Motor neuron (in vitro differentiated cells): ENCODE measurements at places on chromosomes 12 and 14.
A peak's percentile ranks its signal among the peaks of the same experiment; 100 is the strongest.

GRCh38 chr12:113819495-113819894, 146.6 kb downstream of the RBM19 start:
- no peak for ATAC-seq

- no peak for ATAC-seq
These were observed 9.8 kb upstream of the HHIPL1 start for GRCh38 chr14:99635116-99635515.

- ATAC-seq: no peak
These were observed 1.2 kb upstream of the FGD4 start for GRCh38 chr12:32398181-32398580.

GRCh38 chr12:18363321-18363720, 102.0 kb downstream of the PIK3C2G start:
- no peak for ATAC-seq

- ATAC-seq: peak; percentile 75
These were observed 272.0 kb downstream of the AKAP6 start for GRCh38 chr14:32601069-32601468.

- ATAC-seq: peak; percentile 35
These were observed 530 bp downstream of the ARL1 start for GRCh38 chr12:101407049-101407435.

DNA sequence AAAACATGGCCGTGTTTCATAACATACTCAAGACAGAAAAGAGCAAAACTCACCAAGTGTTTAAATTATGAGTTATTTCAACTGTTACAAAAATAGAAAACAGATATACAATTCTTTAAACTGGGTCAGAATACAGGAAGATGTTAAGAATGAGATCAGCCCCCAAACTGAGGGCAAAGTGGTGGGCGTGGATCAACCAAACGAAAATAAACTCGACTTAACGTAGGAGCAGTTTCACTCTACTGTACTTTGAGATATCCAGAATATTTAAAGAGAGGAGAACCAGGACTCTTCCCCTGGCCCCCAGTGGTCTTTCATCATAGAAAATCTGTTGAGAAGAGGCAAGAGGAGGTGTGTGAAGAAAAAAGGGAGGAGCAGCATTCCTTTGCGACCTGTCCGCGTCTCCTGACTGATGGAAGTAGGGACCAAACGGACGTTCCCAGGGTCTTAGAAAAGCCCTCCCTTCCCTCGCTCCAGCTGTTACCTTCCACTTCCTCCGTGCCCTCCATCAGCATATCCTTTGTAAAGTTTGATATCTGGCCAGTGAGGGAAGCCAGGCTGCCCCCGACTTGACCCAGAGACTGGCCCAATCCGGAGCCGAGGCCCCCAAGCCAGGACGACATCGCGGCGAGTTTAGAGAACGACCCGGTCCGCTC, 668 bp downstream of the TRIP11 start:
- ATAC-seq: peak; percentile 48

- ATAC-seq: peak; percentile 50
These were observed 185.7 kb upstream of the BTG1 start for GRCh38 chr12:92331383-92331782.

DNA sequence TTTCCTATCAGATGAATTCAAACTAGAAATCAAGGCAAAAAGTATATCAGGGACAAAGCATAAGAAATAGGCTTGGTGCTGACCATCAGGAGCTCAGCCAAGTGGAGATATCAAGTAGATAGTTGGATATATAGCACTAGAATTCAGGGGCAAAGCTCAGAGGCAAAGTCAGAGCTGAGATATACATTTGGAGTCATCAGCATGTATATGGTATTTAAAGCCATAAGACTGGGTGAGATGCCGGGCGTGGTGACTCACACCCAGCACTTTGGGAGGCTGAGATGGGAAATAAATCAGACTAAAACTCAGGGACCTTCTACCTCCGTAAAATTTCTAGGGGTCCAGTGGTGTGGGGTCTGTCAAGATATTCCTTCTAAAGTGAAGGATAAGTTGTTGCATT, 38.9 kb upstream of the LIMA1 start:
- ATAC-seq: no peak

DNA sequence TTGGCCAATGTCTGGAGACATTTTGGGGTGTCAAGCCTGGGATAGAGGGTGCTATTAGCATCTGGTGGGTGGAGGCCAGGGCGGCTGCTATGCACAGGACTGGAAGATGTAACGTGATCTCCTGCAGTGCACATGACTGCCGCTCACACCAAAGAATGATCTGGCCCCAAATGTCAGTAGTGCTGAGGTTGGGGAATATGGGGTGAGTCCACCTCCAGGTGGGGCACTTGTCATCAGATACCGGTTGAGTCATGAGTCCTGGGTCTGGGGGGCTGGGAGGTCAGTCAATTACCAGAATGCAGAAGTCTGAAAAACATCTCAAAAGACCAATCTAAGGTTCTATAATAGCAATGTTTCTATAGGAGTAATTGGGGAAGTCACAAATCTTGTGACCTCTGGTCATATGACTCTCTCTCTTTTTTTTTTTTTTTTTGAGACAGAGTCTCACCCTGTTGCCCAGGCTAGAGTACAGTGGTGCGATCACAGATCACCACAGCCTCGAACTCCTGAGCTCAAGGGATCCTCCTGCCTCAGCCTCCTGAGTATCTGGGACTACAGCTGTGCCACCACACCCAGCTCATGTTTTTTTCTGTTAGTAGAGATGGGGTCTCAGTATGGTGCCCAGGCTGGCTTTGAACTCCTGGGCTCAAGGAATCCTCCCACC, 6.0 kb upstream of the SDSL start:
- peak; percentile 93 for ATAC-seq

DNA sequence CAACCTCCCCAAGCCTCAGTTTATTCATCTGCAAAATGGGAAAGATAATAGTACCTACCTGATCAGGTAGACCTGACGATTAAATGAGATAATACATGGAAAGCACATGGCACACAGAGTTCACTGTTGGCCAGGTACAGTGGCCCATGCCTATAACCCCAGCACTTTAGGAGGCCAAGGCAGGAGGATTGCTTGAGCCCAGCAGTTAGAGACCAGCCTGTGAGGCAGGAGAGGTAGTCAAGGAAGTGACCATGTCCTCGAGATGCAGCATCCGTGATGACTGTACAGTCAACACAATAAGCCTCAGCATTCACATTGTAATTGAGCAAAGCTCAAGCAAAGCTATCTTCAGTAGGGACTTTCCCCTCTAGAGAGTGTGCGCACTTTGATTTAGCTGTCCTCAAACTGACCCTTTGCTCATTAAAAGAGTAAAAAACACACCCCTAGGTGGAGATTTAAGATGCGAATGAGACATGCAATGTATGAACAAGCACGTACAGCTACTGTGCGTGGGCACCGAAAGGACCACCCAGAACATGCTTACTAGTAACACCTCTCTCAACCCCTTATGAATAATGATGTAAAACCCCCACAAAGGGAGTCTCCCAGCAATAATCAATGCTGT, 9.9 kb downstream of the ISCU start:
- peak; percentile 91 for ATAC-seq

- no peak for ATAC-seq
These were observed 33.4 kb downstream of the CHST11 start for GRCh38 chr12:104490186-104490585.

DNA sequence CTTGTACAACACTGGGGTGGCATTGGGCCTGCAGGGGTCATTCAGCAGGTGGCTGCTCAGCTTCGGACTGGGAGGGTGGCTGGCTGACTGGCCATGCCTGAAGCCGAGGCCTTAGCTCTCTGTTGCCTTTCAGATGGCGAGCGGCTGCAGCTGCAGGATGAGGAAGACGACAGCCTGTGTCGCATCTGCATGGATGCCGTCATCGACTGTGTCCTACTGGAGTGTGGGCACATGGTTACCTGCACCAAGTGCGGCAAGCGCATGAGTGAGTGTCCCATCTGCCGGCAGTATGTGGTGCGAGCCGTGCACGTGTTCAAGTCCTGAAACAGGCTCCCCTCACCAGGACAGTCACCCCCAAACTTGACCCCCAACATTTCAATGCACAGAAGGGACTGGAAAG, 23.3 kb downstream of the RNF34 start:
- ATAC-seq: no peak

GRCh38 chr14:50759800-50760543, 71.0 kb downstream of the NIN start:
- no peak for ATAC-seq

- ATAC-seq: no peak
These were observed 68.9 kb downstream of the ZNF641 start for GRCh38 chr12:48281811-48282210.

DNA sequence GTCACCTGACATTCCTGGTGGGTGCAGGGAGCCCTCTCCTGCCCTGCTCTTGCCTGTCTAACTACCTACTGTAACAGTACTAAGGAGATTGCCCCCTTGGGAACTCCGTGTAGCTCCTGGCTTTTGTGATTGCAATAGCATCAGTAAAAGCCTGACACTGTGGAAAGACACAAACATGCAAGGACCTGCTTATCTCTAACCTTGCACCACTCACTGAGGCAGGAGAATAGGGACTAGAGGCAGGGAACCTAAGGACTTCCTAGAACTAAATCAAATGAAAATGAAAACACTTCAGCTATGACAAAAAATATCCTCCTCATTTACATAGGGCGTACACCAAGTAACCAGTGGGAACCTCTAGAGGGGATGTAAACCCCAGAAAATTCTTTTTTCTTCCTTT, 28.5 kb downstream of the TUBA1A start:
- no peak for ATAC-seq

GRCh38 chr12:46921764-46922133, 96.0 kb upstream of the SLC38A4 start:
- no peak for ATAC-seq

- ATAC-seq: no peak
These were observed 785 bp downstream of the MLEC start for GRCh38 chr12:120687578-120688289.

DNA sequence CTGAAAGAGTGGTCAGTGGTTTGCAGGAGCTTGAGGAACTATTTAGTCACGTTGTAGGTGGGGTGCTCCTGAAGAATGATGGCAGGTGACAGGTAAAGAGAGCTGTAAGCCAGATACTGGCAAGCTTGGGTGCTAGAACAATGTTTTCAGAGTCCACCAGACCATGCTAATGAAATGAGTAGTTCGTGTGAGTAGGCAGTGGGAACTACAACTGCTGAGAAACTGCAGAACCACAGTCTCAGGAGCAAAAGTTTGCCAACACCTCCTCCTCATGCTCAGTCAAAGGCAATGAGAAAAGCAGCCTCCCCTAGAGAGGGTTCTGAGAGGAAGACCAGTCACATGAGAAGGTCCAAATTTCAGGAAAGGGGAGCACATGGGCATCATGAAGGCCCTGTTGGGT, 91.3 kb downstream of the PRKD1 start:
- ATAC-seq: no peak

DNA sequence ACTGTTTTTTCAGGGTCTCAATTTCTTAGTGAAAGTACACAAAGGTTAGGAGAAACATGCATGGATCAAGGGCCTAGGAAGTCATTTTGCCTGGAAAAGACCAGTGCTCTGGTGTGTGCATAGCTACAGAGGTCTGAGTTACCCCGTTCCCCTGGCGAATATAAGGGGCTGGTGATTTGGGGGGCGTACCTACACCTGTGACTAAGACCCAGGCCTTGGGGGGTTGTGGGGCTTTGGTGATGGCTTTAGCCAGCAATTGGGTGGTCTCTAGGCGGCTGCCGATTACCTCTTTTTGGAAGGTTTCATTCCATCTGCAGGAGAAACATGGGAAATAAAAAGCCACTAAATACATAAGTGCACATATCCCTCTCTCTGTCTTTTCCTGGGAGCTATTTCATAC, 1.1 kb downstream of the SDR39U1 start:
- no peak for ATAC-seq

DNA sequence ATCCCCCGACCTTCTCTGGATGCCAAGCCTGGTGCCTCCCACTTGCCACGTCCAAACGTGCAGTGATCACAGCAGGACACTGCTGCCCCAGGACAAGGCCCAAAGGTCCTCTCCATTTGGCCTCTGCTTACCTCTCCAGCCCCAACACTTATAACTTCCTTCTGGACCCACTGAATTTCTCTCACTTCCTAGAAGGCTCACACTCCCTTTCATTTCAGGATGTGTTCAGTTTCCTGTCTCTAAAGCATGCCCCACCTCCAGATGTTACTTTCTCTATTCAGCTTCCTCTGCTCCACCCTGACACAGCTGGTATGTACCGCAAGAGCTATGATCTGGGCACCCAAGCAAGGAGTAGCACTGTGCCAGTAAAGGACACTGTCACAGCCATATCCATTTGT, 33.0 kb downstream of the CDKL1 start:
- peak; percentile 65 for ATAC-seq

DNA sequence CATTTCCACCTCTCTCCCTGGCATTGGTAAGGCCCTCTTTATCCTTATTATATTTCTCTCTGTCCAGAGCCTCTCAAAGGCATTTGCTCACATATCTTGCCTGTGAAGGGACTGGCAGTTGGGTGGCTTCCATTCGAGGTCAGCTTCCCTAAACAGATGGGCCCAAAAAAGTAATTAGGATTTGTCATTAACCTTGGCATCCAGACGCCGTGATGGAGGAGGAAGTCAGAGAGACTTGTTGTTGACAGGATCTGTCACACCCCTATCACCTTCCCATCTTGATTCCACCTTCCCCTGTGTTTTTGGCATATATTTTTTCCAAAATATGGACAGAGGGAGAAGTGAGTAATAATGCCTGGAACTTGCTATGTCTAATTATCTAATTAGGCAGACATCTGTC, 54.0 kb upstream of the OAS1 start:
- ATAC-seq: no peak

GRCh38 chr12:124914392-124915238, at the start of gene UBC:
Gene UBC (minus strand): TSS chr12:124914650. CDS start chr12:124913771, 879 bp downstream.
- ATAC-seq: peak; percentile 43

- ATAC-seq: no peak
These were observed 1.4 kb downstream of the ASIC1 start for GRCh38 chr12:50058743-50059312.

DNA sequence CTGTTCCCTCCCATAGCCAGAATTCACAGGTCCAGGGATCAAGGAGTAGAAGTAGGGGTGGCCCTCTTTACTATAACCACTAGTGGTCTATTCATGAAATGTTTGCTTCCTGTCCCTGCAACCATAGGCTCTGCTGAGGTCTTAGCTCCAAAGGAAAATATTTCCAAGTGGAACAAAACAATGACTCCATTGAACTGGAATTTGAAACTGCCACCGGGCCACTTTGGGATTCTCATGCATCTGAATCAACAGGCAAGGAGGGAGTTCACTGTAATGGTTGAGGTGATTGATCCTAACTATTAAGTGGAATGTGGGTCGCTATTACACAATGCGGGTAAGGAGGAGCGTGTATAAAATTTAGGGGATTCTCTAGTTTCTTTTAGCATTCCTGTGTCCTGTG, 197.0 kb downstream of the ETNK1 start:
- no peak for ATAC-seq

DNA sequence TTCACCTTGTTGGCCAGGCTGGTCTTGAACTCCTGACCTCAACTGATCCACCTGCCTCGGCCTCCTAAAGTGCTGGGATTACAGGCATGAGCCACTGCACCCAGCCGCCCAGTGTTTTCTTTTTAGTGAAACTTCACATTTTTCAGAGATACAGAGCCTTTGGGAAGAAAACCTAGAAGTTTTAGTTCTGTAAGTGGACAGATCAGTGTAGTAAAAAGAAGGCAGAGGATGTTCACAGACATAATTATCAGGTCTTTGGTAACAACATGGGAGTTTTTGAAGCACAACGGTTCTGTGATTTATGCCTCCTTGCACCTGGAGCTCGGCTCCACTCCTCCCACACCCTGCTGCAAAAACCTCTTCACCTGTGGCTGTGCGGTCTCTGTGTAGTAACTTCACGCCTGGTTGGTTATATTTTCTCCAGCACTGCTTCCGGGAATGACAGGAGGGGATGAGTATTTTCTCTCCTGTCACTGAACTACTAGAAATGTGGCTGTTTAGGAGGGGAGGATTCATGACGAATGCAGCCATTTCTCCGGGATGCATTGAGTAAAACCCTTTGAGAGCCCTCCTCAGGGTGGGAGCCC, 67.0 kb downstream of the ARF6 start:
- ATAC-seq: no peak

- ATAC-seq: no peak
These were observed 1.2 kb downstream of the GLIPR1 start for GRCh38 chr12:75481774-75482173.
